ENCODE measurements at places on chromosomes 16 and 17. TPM values are rescaled to one million over a fixed set of nuclear protein-coding genes. Genes with fewer than 3 reads are reported as not detected.

DNA sequence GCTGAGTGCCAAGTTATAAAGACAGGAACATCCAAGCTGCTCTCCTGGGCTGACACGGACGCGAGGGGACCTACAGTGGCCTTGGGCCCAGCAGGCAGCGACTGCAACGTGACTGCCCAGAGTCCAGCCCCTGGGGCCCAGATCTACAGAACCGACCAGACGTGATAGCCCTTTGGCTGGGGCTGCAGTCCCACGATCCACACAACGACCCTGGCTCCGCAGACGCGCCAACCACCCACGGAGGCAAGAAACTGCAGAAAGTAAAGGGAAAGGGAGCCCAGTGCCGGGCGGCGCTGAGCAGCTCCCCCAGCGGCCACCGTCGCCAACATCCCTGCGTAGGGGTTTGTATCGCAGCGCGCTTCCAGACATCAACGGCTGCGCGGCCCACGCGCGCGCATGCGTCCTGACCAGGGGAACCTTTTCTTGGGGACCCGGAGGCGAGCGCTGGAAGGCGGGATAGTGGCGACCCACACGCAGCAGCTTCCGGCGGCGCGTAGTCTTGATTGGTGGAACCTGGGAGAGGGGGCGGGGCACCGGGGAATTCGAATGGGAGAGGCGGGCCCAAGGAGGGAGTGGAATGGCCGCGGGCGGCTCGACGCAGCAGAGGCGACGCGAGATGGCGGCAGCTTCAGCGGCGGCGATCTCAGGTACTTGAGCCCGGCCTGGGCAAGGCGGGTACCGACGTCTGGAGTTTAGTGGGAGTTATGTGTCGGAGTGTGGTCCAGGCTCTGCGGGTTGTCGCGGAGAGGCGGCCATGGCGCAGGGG lies at the start of gene KIF22:
TSS of gene KIF22 (plus strand) at position 569 of the 766 bp plus-strand sequence. CDS start at position 578, 9 bp downstream.
- peak; percentile 99 for DNase-seq
- H3K27me3 ChIP-seq = no peaks in the 10 kb centered on the region
- peak within 1 kb of the TSS; percentile 89 for H3K27ac ChIP-seq
- H3K4me1 ChIP-seq = peaks cover 18% of the 10 kb centered on the region
- H3K36me3 ChIP-seq = no peaks in the 10 kb centered on the region
- peak within 1 kb of the TSS; percentile 92 for H3K4me3 ChIP-seq

The TMEM114 gene
- not detected for total RNA-seq

GRCh38 chr16:89863741-89864526 lies 9.5 kb upstream of the TCF25 start:
- H3K27ac ChIP-seq = no peak overlapping the region
- no peak overlapping the region for H3K4me3 ChIP-seq
- DNase-seq = no peak
- no peaks in the 10 kb centered on the region for H3K27me3 ChIP-seq
- no peaks in the 10 kb centered on the region for H3K4me1 ChIP-seq

GRCh38 chr17:35586569-35587073 lies 501 bp upstream of the AP2B1 start:
- peaks cover 26% of the 10 kb centered on the region for H3K4me1 ChIP-seq
- no peaks in the 10 kb centered on the region for H3K36me3 ChIP-seq
- H3K27me3 ChIP-seq = no peaks in the 10 kb centered on the region
- no peak for DNase-seq

The PLXDC1 gene
- 0.49 TPM for total RNA-seq

GRCh38 chr16:24214992-24215391 lies 41.1 kb upstream of the CACNG3 start:
- DNase-seq = no peak
- H3K27ac ChIP-seq = no peak overlapping the region
- no peaks in the 10 kb centered on the region for H3K4me1 ChIP-seq
- H3K36me3 ChIP-seq = no peaks in the 10 kb centered on the region
- no peaks in the 10 kb centered on the region for H3K27me3 ChIP-seq
- H3K4me3 ChIP-seq = no peak overlapping the region

DNA sequence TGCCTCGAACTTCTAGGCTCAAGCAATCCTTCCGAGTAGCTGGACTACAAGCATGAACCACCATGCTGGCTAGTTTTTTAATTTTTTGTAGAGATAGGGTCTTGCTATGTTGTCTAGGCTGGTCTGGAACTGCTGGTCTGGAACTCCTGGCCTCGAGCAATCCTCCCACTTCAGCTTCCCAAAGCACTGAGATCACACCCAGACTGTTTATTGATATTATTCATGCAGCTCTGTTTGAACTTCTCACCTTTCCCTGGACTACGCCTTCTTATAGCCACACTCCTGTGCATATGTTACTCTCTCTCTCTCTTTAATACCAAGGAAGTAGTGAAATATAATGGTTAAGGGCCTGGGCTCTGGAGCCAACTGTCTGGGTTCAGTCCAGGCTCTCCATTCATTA lies 4.6 kb downstream of the COG7 start:
- no peaks in the 10 kb centered on the region for H3K27me3 ChIP-seq
- no peak for DNase-seq
- H3K36me3 ChIP-seq = peaks cover 21% of the 10 kb centered on the region
- H3K4me1 ChIP-seq = peaks cover 27% of the 10 kb centered on the region
- no peak overlapping the region for H3K27ac ChIP-seq

DNA sequence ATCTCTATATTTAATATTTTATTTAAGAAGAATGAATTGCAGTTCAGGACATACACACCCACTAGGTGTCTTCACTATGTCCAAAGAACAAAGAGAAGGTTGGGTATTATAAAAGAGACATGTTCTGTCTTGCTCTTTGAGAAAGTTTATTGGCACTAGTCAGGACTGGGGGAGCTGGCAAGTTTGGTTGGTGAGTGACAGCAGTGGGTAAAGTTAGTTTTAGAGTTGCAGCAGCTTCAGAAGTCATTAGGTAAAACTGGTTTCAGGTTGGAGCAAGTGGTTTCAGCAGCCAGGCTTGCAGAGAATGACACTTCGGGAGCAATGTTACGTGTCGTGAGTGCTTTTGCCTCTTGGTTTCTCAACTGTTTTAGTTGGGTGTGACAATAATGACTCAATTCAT lies 142.2 kb upstream of the HS3ST3A1 start:
- H3K27me3 ChIP-seq = no peaks in the 10 kb centered on the region
- no peaks in the 10 kb centered on the region for H3K4me1 ChIP-seq
- no peak overlapping the region for H3K4me3 ChIP-seq
- H3K27ac ChIP-seq = no peak overlapping the region
- H3K36me3 ChIP-seq = no peaks in the 10 kb centered on the region
- no peak for DNase-seq

The BTBD17 gene
- not detected for total RNA-seq

DNA sequence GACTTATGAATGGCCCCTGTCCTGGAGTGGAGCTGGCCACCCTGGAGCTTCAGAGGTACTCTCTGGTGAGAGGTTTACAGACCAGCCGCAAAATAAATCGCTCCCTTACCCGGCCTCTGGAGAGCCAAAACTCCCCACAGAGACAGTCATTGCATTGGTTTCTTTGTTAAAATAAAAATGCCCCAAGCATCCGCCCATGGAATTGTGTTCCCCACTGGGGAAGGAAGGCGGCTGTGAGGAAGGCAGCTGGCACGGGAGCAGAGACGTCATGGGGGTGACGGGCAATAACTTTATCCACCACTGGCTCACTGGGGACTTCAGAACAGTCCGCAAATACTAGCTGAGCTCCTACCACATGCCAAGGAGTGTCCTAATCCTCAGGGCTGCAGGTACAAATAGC lies 266.2 kb upstream of the FOXF1 start:
- no peaks in the 10 kb centered on the region for H3K36me3 ChIP-seq
- DNase-seq = no peak
- H3K4me1 ChIP-seq = no peaks in the 10 kb centered on the region
- H3K27me3 ChIP-seq = peaks cover 17% of the 10 kb centered on the region

GRCh38 chr16:17265154-17265553 lies 205.6 kb downstream of the XYLT1 start:
- H3K36me3 ChIP-seq = no peaks in the 10 kb centered on the region
- no peak overlapping the region for H3K27ac ChIP-seq
- H3K4me1 ChIP-seq = peaks cover 21% of the 10 kb centered on the region
- H3K27me3 ChIP-seq = no peaks in the 10 kb centered on the region
- no peak for DNase-seq
- H3K4me3 ChIP-seq = no peak overlapping the region
